Amniotic epithelial cell (primary cell): ENCODE measurements at places on chromosomes 12 and 14.

GRCh38 chr12:6458281-6459003, 6.6 kb downstream of the TAPBPL start:
- DNase-seq = no peak

DNA sequence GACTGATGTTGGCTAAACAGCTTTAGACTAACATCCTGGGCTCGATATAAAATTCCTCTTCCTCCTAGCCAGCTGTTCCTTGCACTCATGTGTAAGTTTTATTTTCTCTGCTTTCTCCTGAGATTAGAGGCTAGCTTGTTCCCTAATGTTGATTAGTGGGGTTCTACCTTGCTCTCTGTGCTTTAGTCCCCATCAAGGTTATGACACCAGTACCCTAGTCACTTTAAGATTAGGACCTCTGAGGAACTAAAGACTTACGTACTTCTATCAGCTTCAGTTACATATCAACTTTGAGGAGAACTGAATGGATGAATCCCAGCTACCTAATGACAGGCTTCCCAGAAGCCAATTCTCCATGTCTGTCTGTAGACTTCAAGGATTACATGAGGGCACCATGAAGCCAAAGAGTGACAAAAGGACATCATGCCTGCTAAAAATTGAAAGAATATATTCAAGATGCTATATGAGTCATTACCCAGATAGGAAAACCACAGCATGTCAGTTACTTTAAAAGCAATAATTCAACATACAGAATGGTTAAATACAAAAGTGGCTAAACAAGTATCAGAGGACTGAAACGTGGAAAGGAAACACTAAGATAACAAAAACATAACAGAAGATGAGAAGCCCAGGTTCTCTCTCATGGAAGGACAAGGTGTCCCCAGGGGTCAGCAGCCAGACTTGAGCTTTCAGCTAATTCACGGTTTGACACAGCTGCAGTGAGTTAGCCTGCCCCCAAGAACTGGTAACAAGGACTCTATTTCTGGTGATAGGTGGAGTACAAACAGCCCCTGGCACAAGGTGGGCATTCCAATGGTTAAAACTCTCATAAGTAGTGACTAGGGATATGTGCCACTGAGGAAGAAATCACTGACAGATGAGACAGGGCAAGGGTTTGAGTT, 20.4 kb downstream of the ADAM20 start:
- peak; percentile 9 for DNase-seq

GRCh38 chr14:65330416-65330815, 82.1 kb upstream of the FUT8 start:
- peak; percentile 53 for DNase-seq

GRCh38 chr14:101591121-101591520, 29.8 kb downstream of the DIO3 start:
- DNase-seq = no peak

DNA sequence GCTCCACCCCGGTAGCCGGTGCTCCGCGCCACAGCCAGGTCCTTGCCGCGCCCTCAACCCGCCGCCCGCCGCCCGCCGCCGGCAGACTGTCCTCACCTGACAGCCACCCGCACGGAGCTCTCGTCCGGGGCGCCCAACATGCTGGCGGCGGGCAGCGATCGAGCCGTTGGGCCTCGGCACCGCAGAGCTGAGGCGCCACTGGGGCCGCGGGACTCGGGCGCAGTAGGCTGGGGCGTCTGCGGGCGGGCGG, 164 bp downstream of the KIF21A start:
- DNase-seq = no peak

DNA sequence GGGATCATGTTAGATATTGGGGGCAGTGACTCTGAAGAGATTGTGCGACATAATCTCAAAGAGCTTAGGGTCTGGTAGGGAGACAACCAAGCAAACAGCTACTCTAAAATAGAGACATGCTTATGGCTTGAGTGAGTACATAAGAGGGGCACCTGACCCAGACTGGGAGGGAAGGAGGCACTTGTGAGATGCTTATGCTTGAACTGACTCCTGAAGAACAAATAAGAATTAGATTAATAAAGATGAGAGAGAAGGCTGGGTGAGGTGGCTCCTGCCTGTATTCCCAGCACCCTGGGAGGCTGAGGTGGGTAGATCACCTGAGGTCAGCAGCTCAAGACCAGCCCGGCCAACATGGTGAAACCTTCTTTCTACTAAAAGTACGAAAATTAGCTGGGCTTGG, 19.1 kb downstream of the TMTC2 start:
- no peak for DNase-seq

GRCh38 chr12:8697120-8697475, 693 bp upstream of the RIMKLB start:
- peak; percentile 61 for DNase-seq

GRCh38 chr14:24339284-24340151, at the start of gene RIPK3:
Gene RIPK3 (minus strand): TSS chr14:24339991. CDS start chr14:24339826, 165 bp downstream.
- no peak for DNase-seq

GRCh38 chr14:55546212-55546874, 33.7 kb upstream of the KTN1 start:
- DNase-seq = no peak

- DNase-seq = no peak
Measured at GRCh38 chr12:103494734-103495468, 867 bp downstream of the C12orf42 start.

GRCh38 chr14:68626386-68626785, 166.5 kb downstream of the ZFP36L1 start:
- DNase-seq = no peak

- no peak for DNase-seq
Measured at GRCh38 chr14:77856941-77857340, 57.0 kb downstream of the ADCK1 start.

GRCh38 chr12:27667540-27667939, 28.7 kb upstream of the REP15 start:
- peak; percentile 66 for DNase-seq

- DNase-seq = peak; percentile 54
Measured at GRCh38 chr12:96233939-96234461, 39.8 kb downstream of the ELK3 start.

- DNase-seq = no peak
Measured at GRCh38 chr12:55633151-55633550, 3.5 kb upstream of the OR10P1 start.

GRCh38 chr12:41709012-41709411, 435.7 kb downstream of the GXYLT1 start:
- DNase-seq = no peak

DNA sequence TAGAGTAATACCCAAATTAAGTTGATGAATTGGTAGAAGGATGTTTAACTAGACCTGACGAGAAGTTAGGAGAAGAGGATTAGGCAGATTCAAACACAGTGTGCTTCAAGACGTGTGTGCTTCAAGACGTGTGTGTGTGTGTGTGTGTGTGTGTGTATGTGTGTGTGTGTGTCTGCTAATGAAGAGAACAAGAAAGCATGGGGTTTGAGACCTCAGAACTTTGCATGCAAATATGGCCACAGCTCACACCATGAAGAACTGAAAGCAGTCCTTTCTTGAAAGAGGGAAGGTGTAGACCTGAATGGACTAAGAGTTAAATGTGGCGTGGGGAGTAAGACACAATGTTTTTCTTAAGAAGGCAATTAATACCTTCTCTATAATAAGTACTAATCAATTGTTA, 32.5 kb upstream of the SSPN start:
- DNase-seq = no peak

DNA sequence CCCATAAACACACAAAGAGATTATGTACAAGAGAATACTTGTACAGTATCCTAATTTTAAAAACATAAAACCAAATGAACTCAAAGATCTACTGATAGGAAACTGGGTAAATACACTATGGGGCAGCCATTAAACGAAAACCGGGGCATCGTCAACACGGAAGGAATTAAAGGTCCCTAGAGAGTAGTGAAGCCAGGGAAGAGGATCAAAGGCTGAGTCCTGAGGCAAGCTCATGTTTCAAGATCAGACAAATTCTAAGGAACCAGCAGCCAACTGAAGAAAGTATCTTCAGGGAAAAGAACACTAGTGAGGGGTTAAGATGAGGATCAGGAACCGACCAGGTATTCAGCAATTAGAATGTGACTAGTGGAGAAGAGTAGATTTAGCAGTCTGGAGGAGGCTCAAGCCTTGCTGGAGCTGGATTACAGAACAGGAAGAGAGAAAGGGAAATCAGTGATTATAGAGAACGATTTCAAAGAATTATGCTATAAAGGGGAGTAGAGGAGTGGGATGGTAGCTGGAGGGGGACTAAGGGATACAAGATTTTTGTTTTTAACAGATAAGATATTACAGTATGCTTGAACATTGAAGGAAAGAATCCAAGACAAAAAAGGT, 23.7 kb downstream of the SEL1L start:
- no peak for DNase-seq

- DNase-seq = no peak
Measured at GRCh38 chr14:35909665-35910064, 83.5 kb downstream of the BRMS1L start.

- no peak for DNase-seq
Measured at GRCh38 chr14:83163016-83163415, 1629.4 kb upstream of the SEL1L start.

DNA sequence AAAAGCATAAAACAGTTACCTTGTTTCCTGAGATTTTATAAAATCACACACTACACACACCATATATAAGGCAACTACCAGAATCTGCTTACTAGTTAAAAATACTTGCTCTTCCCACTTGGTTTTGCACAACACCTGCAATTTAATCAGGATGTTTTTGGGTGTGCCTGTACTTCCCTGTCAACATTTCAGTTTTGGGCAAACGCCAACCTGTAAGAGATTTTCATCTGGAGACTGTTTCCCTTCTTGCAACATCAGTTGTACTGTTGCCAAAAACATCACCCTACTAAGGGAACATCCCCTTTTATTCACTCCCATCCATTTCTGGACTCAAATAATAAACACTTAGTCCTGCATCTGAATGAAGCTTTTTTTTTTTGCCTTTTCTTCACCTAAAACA, 172.3 kb downstream of the DUSP6 start:
- DNase-seq = peak; percentile 96

DNA sequence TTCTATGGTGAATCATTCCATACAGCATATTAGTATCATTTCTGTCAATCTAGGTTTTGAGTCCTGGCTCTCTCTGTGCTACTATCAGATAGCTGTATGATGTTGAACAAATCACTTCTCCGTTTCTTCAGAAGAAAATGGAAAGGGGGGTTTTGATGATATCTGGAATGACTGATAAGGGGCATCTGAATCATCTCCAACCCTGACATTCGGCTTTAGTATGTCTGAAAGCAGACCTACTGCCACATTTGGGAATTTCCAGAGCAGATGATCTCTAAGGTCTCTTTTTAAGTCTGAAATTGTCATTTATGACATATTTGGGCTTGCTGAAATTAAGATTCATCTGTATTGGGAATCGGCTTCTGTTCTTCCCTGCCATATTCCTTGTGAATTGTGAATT, 10.1 kb downstream of the MLF2 start:
- no peak for DNase-seq

- no peak for DNase-seq
Measured at GRCh38 chr12:54418441-54419087, 502 bp downstream of the ITGA5 start.

DNA sequence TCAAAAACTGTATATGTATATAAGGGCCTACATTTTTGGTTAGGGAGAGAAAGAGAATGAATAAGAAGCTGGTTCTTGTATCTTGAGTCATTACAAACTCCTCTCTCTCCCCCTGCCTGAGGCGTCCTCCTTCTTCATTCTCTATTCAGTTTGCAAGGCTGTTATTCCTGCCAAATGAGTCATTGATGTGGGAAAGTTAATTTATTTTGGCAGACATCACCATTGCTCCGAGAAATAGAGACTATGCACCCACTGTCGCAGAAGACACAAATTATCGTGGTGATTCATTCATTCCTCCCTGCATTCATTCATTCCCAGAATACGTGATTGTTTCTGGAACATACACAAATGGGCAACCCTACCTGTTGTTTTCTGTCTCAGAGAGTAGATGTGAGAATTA, 112.5 kb upstream of the MED13L start:
- DNase-seq = peak; percentile 93

DNA sequence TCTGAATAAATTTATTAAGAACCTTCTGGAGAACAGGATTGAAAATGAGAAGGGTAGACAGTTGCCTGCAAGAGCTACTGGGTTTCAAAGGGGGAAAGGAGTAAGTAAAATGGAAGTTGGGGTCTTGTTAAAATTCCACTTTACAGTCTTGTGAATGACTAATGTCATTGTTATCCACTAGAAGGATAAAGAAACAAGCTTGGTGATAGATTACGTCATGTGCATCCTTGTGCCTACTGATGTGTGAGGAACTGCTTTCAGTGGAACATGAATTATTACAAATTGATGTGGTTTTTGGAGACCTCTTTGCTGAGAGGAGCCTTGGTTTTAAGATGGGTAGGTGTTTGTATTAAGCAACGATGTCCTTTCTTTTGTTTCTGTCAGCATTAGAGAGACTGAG, 272.5 kb upstream of the PRICKLE1 start:
- DNase-seq = peak; percentile 12

DNA sequence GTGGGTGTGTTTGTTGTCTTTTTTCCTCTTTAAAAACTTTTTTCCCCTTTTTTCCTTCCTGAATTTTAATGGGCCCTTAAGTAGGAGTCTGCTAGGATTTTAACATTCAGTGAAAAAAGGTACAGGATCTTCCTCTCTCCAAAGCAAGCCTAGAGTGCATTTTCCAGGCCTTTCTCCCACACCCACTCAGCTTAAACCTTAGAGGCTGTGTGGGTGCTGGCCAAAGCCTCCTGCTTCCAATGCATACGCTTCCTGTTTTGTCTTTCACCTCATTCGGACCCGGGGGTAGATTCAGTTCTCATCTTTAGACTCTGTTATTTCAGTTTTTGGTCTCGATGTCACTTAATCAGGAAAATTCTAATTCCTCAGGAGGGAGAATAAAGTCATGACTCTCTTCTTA, 51.2 kb downstream of the TMEM30B start:
- no peak for DNase-seq

GRCh38 chr14:92781350-92781749, 12.8 kb upstream of the GOLGA5 start:
- DNase-seq = no peak

GRCh38 chr12:91384806-91385205, 202.2 kb upstream of the DCN start:
- DNase-seq = no peak

- DNase-seq = no peak
Measured at GRCh38 chr14:104138718-104139459, 502 bp downstream of the KIF26A start.
